Activated CD8-positive, alpha-beta T cell treated with anti-CD3 and anti-CD28 coated beads, Interleukin-2, amount 10 ng/mL, durations not matched to agents 7 days and 5 days (primary cell): ENCODE measurements at places on chromosomes 11 and 22. TPM values are rescaled to one million over a fixed set of nuclear protein-coding genes. Genes with fewer than 3 reads are reported as not detected.

The ATL3 gene
- 35.1 TPM for total RNA-seq

The CD6 gene
- total RNA-seq = 214 TPM

The OR10A2 gene
- not detected for total RNA-seq

The MCAM gene
- 4.4 TPM for total RNA-seq

The KIRREL3 gene
- total RNA-seq = not detected
